ENCODE measurements at places on chromosomes 5 and 9.

DNA sequence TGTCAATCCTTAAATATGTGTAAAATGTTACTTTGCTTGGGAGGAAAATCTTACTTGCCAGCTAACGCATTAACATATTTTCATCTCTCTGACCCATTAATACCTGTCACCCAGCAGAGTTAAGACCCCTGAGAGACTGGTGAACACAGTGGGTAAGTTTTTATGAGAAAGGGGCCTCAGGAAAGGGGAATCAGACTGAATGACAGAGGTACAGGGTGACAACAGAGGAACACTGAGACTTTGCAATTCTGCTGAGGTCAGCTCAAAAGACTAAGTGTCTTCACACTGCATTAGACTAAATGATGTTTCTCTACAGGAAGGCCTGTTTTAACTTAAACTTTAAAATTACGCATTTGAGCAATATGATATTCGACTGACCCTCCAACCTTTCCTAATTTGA is 223.8 kb downstream of the EFNA5 start:
- DNase-seq, result no peak

- DNase-seq, result no peak
Measured at GRCh38 chr5:40484495-40484894, 195.2 kb upstream of the PTGER4 start.

DNA sequence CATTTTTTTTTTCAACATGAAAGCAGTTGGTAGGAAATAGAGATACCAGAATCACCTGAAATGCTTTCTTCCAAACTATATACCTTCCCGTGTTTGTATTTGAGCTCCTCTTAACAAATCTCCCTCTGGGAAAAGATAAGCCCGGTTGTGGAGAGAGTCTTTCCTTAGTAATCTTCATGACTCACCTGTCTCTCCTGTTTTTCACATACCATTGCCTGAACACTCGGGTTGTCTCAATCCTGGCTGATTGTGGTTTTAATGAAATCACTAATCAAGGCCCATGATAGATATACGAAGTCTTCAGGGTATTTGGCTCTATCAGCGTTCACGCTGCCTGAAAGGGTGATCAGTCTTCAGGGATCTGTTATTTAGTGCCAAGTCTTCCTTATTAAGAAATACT is 136.7 kb downstream of the MAN2A1 start:
- DNase-seq, result no peak

DNA sequence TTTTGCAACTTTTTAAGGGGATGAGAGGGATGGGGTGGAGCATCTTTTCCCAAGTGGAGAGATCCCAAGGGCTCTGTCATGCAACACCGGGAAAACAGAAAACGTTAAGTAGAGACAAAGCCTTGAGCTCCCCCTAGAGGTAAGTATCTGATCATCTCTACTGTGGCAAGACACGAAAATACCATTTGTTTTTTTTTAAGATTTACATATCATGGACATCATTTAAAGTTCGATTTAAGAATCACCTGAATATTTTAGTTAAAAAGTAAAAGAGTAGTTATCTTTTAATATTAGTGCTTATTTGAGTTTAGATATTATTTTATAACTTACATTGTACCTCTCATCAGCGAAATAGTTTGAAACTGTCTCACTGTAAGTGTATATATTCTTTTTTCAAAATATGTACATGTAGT is 200.4 kb downstream of the LRRC70 start:
- peak; percentile 80 for DNase-seq

DNA sequence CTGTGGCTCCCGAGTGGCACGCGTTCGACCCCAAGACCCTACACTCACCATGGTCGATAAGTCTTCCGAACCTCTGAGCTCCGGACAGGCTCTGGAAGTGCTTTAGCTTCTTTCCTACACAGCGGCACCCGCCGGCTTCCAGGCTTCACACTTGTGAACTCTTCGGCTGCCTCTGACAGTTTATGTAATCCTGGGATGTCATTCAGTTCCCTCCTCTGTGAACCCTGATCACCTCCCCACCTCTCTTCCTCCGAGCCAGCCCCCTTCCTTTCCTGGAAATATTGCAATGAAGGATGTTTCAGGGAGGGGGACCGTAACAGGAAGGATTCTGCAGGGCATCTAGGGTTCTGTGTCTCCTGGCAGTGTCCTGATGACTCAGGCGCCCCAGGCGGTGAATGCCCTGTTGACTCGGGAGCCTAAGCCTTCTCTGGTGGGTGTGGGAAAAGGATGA is at the start of gene CD14:
Gene CD14 (minus strand): TSS at position 155 of the 451 bp plus-strand sequence. CDS start 104 bp downstream, at position 51.
- DNase-seq, result peak; percentile 45

GRCh38 chr5:156120777-156121176 is 206.2 kb upstream of the SGCD start:
- DNase-seq, result no peak

- DNase-seq, result no peak
Measured at GRCh38 chr5:52811067-52811749, 23.5 kb downstream of the ITGA1 start.

- DNase-seq, result no peak
Measured at GRCh38 chr9:86685556-86685955, 261.8 kb downstream of the GAS1 start.

GRCh38 chr5:61569353-61569752 is 237.3 kb downstream of the ZSWIM6 start:
- no peak for DNase-seq

- no peak for DNase-seq
Measured at GRCh38 chr5:11814373-11814772, 89.9 kb downstream of the CTNND2 start.

Data from H7 (cell line).